T-cell (primary cell): ENCODE measurements at places on chromosomes 5 and 9.

GRCh38 chr5:20692913-20693312 is 704.9 kb upstream of the CDH18 start:
- no peak overlapping the region for H3K4me3 ChIP-seq
- no peaks in the 10 kb centered on the region for H3K27me3 ChIP-seq
- H3K36me3 ChIP-seq = no peaks in the 10 kb centered on the region
- no peak for DNase-seq
- H3K4me1 ChIP-seq = no peaks in the 10 kb centered on the region

DNA sequence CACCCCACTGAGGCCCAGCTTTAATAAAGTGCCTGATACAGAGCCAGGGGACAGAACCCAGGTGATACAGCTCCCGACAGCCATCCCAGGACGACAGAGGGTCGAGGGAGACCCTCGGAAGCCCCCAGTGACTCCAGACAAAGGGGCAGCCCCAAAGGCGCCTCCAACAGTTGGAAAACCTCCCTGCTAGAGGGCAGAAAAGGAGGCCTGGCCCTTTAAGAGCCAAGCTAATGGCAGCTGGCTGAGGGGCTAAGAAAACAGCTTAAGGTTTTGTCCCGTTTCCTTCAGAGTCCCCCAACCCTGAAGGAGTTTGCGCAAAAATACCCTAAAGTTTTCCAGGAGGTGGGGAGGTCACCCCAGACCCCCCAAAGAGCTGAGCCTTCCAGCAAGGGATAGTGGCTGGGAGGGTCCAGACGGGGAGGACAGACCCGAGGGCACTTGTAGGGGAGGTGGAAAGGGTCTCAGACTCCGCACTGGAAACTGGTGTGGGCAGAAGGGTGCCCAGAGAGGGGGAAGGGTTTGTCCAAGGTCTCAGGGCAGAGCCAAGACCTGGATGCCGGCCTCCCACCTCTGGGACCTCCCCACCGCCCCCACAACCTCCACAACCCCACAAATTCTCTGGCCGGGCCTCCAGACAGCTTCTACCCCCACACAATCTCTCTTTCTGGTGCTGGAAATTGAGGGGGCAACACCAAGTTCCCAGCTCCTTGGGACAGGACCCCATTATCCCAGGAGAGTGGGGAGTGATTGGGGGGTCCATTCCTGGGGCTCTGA is 8.2 kb upstream of the AK1 start:
- no peak for DNase-seq
- H3K27me3 ChIP-seq = no peaks in the 10 kb centered on the region
- H3K36me3 ChIP-seq = peaks cover 4% of the 10 kb centered on the region
- no peak overlapping the region for H3K4me3 ChIP-seq

GRCh38 chr5:146794326-146795029 is 84.1 kb downstream of the PPP2R2B start:
- no peaks in the 10 kb centered on the region for H3K36me3 ChIP-seq
- no peak overlapping the region for H3K4me3 ChIP-seq
- peaks cover 2% of the 10 kb centered on the region for H3K4me1 ChIP-seq

GRCh38 chr9:93541581-93542349 is 34.6 kb upstream of the PHF2 start:
- H3K4me1 ChIP-seq = no peaks in the 10 kb centered on the region
- H3K4me3 ChIP-seq = no peak overlapping the region
- no peaks in the 10 kb centered on the region for H3K36me3 ChIP-seq
- H3K27ac ChIP-seq = no peak overlapping the region
- no peaks in the 10 kb centered on the region for H3K27me3 ChIP-seq

- H3K36me3 ChIP-seq = no peaks in the 10 kb centered on the region
- no peak overlapping the region for H3K4me3 ChIP-seq
- H3K27ac ChIP-seq = no peak overlapping the region
- H3K27me3 ChIP-seq = no peaks in the 10 kb centered on the region
Observed at GRCh38 chr5:79157305-79157704, 45.7 kb downstream of the BHMT start.

- no peak overlapping the region for H3K27ac ChIP-seq
- H3K27me3 ChIP-seq = peaks cover 7% of the 10 kb centered on the region
- H3K4me3 ChIP-seq = no peak overlapping the region
- peaks cover 50% of the 10 kb centered on the region for H3K36me3 ChIP-seq
- no peak for DNase-seq
Observed at GRCh38 chr9:136722969-136723356, 10.6 kb downstream of the DIPK1B start.
